NCI-H524 treated with DMSO at 0.1 percent for 48 hours (cell line): ENCODE measurements at places on chromosomes 12 and 14.

GRCh38 chr14:104099096-104100041 is 13.9 kb downstream of the ASPG start:
- DNase-seq, result no peak

GRCh38 chr12:43737646-43738045 is 20.9 kb downstream of the PUS7L start:
- no peak for DNase-seq

DNA sequence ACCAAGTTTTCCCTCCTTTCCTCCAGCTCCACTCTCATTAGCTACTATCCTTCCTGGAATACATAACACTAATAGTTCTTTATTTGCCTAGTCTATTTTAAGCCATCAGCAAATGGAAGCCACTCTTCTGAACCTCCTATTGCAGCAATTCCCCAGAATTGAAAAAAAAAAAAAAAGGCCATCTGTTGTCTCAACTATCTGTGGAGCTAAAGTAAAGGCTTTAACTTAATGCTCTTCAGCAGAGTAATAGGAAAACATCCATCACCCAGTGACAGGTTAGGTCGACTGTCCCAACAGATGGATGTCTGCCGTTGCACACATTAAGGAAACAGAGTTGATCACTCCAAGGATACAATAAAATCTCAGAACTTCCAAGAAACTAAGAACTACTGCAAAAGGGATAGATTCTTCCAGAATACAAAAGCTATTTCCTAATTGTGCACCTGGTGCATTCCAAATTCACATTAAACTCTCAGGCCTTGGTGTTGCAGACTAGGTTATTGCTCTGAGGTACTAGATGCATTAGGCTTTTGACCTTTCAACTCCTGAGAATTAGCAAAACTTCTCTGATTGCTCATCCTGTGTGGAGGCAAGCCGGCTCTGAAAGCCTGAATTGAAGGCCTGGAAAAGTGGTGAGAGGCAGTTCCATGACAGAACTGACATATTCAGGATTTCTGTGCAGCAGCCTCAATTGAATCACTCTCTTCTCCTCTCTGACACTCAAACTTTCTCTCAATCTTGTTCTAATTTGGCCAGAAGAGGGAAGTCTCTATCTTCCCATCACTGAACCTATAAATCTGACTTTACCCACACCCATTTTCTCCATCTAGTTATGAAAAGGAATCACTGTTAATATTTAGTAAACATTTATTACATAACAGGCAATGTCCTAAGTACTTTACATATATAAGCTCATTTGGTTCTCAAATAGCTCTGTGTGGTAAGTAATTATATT is 238.4 kb upstream of the HMGA2 start:
- peak; percentile 87 for DNase-seq

DNA sequence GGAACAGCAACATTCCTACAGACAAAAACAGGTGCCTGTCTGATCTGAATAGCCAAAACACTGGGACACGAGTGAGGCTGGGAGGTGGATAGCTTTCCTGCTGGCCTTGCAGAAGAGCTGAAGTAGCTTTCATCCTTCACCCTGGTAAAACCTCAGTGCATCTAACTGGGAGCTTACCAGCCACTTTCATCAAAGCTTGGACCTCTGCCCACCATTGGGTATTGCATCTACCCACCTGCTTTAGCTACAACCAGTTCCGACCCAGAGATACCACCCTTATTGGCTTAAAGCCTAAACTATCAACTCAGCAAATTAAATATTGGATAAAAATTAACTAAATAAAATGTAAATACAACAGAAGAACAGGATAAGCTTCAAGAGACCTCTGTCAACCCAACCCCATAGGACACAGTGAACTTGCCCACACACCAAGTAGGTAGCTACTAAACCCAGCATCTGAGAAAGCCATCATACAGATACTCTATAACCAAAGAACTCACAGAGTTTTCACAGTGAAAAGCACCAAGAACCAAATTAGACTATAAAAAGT is 866.3 kb downstream of the FSCB start:
- no peak for DNase-seq

GRCh38 chr12:128914908-128915563 is 61.8 kb downstream of the GLT1D1 start:
- DNase-seq, result no peak

DNA sequence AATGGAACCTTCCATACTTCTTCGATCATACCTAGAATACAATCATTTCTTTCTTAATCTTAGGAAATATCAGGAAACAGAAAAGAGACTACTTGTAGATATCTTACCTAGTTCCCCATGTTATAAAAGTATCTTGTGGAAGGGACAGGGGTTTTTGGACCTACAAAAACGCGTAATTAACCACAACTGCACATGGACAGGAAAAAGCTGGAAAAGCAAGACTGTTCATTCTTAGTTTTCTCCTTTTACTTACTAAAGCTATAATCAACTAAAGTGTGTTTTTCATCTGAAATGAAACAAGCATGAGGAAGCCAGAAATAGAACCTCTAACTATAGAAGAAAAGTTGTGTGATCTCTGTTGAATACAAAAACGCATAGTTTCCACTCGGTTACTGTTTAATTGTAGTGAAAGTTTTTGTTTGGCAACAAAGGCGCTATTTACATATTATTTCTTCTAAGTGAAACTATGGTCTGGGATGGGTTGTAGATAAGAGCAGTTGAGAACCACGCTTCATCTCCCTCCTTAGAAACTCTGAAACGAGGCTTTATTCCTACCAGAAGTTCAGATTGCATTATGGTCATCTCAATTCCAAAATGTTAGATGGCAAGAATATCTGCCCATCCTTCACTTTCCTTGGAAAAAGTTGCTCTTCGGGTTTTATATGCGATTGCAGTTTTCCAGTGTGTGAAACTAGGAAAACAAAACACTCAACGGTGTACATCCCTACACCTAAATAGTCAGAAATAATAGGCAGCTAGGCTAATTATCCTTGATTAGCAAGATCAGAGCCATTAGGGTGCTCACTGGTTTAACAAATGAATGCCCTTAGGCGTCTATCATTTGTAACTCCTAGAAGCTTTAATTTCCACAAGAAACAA is 1.1 kb downstream of the BCAT1 start:
- DNase-seq, result no peak

GRCh38 chr14:84298663-84299195 is 1231.2 kb upstream of the FLRT2 start:
- DNase-seq, result no peak

GRCh38 chr14:90615517-90616060 is 200.6 kb downstream of the TTC7B start:
- no peak for DNase-seq

DNA sequence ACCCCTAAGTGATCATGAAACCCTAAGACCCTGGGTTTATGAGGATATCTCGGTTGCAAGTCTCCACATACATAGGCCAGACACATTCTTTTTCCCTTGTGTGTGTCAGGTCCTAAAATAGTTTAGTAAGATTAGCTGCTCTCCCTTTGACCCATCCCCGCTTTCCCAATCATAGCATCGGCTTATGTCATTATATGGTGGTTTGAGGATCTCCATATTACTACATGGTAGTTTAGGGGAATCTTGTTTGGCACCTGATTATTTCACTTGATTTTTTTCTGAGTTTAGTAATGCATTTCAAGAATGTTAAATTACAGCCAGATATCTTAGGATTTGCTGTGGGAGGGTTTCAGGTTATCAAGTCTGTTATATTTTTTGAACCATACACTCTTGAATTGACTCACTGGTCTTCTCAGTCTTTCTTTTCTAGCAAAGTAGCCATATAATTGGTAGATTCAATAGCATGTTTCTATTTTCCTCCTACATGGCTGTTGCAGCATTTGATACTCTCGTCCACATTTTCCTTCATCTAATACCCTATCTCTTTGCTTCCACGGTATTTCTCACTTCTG is 68.3 kb upstream of the TRHDE start:
- no peak for DNase-seq

DNA sequence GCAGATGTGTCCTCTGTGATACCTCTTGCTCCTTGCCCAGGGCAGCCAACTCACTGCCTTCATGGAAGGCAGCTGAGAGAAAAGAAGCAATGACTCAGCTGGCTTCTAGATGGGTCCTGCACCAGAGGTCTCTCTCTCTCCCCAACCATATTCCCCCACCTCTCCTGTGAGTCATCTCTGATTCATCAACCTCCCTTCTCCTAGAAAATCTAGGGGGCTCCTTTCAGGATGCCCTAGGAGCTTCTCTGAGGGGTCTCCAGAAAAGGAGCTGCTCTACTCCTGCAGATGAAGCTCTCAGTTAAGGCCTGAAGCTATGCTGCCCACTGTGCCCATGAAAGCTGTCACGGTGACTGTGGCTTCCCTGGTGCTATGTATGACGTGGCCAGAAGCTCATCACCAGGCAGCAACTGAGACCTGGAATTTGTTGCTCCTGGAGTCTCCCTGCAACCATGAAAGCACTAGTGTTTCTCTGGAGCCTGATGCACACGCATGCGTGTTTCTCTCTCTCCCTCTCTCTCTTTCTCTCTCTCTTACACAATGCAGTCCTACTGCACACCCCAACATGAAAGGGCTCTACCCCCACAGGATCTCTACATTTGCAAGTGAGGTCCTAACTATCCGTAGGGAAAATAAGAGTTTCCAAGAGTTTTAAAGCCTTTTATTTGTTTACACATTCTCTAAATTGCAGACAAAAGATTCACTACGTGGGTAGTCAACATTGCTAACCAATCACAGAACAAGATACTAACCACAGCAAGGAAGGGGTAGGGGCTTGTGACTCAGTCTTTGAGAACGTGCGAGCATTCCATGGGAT is 285.3 kb downstream of the DPF3 start:
- DNase-seq, result no peak

GRCh38 chr12:41663598-41664265 is 475.6 kb downstream of the PDZRN4 start:
- peak; percentile 3 for DNase-seq

- no peak for DNase-seq
These were observed 322.3 kb downstream of the DUSP6 start for GRCh38 chr12:89029961-89030360.

DNA sequence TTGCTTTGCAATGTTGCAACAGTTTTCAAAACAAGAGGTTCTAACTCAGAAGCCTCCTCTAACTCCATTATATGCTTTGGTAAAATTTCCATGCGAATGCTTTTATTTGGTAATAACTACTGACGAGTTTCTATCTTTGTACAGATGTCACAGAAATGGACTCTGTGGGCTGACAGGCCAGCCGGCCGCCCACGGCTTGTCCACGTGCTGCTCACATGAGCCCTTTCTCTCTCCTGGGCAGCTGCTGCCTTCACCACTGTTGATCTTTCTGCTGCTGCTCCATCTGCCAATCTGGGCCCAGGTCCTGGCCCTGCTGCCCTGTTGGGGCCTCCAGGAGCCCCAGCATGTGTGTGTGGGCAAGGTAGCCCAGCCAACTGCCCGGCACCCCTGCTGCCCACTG is 168.2 kb upstream of the TMEM132C start:
- no peak for DNase-seq

- DNase-seq, result no peak
These were observed 88.8 kb downstream of the DICER1 start for GRCh38 chr14:95068521-95068920.

GRCh38 chr14:81537193-81537592 is 3.5 kb upstream of the SEL1L start:
- DNase-seq, result no peak

- no peak for DNase-seq
These were observed 151.9 kb upstream of the MYL2 start for GRCh38 chr12:111072299-111072698.

GRCh38 chr12:2258025-2258424 is 205.2 kb downstream of the CACNA1C start:
- no peak for DNase-seq

DNA sequence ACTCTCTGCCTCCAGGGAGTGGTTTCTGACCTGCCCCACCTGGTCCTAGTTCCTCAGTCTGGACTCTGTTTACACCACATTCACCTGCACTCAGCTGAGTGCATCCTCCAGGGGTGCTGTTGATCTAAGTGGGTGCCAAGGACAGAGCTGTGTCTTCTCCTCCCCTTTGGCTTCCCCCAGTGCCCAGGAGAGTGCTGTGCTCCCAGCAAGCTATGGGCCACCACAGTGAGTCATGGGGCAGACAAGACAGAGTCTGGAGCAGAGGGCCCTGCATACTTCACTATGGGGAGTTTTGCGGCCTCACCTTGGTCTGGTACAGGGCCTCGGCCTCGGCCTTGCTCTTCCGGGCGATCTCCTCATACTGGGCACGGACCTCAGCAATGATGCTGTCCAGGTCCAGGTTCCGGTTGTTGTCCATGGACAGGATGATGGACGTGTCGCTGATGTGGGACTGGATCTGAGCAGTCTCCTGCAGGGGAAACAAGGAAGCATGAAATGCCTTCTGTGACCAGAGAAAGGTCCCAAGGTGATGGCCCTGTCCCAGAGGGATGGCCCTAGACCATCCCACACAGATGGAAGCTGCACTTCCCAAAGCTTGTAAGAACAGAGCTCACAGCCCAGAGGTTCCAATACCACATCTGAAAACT is 4.9 kb downstream of the KRT73 start:
- DNase-seq, result no peak

DNA sequence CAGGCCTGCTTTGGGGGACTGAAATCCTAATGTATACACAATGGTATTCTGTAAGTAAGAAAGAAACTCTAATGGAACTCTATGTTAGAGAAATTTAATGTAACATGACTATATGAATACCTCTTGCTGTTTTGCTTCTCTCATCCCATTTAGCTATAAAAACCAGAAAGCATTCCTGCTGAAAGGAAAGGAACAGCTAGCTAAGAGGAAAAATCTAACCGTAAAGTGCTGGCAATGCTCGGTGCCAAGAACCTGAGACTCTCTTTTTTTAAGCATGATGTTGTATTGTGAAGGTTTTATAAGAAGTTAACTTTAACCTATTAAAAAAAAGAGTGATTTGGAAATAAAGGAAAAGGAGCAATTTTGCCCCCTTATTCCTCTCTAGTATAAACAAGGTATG is 75.6 kb upstream of the DACT1 start:
- DNase-seq, result no peak

DNA sequence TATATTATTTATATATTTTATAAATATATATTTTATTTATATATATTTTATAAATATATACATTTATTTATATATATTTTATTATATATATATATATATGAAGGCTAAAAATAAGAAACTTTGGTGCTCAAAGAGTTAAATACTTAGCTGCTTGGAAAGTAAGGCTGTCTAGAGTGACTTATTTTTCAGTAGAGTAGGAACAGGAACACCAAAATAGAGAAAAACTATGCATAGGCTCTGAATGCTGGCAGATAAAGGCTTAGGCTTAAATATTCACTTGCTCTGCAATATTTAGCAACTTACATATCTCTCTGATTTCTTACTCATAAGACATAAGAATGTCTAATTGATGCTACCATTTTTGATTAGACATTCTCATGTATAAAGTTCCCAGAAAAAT is 991.2 kb downstream of the VRK1 start:
- no peak for DNase-seq

DNA sequence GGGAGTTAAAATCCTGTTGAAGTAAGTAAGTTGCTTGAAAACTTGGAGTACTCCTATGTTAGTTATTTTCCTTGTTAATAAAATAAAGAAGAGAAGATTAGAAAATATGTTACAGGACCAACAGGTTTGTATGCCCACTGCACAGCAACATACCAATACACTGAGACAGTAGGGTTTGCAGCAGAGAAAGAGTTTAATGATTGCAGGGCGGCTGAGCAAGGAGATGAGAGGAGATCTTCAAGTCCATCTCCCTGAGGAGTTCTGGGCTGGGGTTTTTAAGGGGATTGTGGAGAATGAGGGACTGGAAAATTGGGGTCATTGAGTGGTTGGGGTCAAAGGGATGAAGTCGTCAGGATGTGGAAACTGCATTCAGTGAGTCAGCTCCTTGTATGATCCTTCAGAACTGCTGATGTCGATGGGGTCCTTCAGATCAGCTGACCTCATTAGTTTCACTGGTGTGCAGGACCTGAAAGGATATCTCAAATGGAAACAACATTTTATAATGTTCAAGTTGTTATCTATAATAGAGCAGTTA is 4.3 kb upstream of the HSD17B6 start:
- DNase-seq, result no peak
